Upper lobe of left lung (tissue), 6 donors: ENCODE measurements at places on chromosomes 6 and 20.
A peak's percentile ranks its signal among the peaks of the same experiment; 100 is the strongest.

DNA sequence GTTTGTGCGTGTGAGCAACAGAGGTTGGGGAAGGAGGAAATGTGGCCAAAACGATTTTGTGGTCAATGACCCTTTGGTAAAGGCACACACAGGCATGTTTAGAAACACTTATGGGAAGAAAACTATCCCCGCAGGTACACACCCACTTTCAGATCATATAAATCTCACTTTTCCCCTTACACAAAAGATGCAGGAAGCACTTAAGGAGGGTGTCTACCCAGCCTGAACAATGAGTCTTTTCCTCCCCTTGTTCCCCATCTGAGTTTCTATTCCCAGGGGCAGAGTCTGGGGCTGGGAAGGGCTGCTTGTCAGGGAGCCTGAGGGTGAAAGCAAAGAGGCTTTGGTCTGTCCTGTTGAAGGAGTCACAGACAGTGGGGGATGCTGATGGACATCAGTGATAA is 193.2 kb upstream of the SALL4 start:
- no peaks in the 10 kb centered on the region for H3K4me1 ChIP-seq
- DNase-seq = no peak
- no peak overlapping the region for H3K27ac ChIP-seq
- H3K27me3 ChIP-seq = no peaks in the 10 kb centered on the region
- no peak overlapping the region for H3K4me3 ChIP-seq
- H3K36me3 ChIP-seq = no peaks in the 10 kb centered on the region

- H3K36me3 ChIP-seq = no peaks in the 10 kb centered on the region
- H3K4me3 ChIP-seq = no peak overlapping the region
- H3K4me1 ChIP-seq = no peaks in the 10 kb centered on the region
- no peak overlapping the region for H3K27ac ChIP-seq
- H3K27me3 ChIP-seq = no peaks in the 10 kb centered on the region
- DNase-seq = no peak
These were observed 74.7 kb downstream of the SOBP start for GRCh38 chr6:107564589-107564951.

- peak overlapping the region; percentile 43 for H3K27ac ChIP-seq
- no peaks in the 10 kb centered on the region for H3K36me3 ChIP-seq
- no peaks in the 10 kb centered on the region for H3K4me1 ChIP-seq
- H3K4me3 ChIP-seq = no peak overlapping the region
- DNase-seq = peak; percentile 35
These were observed 61.5 kb upstream of the FNDC1 start for GRCh38 chr6:159107451-159108260.

DNA sequence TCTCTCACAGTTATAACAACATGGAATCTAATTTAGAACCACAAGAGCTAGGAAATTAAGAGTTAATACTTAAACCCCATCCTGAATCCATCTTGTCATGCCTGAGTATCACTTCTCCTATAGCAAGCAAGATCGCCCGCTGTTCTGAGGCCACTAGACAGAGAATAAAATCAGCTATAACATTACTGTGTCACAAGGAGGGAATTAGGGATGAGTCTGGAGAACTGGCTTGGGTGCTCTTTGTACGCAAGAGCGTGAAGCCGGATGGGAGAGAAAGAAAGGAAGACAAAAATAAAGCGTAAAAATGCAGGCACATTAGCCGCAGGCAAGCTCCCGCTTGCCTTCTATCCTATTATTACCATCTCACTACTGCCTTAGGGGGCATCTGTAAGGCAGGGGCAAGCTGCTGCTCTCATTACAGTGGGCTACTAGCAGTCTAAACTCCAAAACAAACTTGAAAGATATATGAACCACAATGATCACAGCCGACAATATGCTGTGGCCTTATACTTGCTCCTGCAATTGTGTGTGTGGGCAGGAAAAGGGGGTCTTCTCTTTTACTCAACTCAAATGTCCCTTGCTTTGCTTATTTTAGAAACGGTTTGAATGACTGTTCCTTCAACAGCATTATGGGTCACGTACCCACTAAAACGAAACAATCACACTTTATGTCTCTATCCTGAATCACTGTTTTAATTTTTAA is 81.9 kb downstream of the GJA10 start:
- H3K27ac ChIP-seq = no peak overlapping the region
- no peaks in the 10 kb centered on the region for H3K27me3 ChIP-seq
- DNase-seq = no peak
- no peaks in the 10 kb centered on the region for H3K36me3 ChIP-seq
- no peaks in the 10 kb centered on the region for H3K4me1 ChIP-seq

GRCh38 chr6:169811521-169812256 is 60.3 kb downstream of the ERMARD start:
- no peaks in the 10 kb centered on the region for H3K4me1 ChIP-seq
- no peaks in the 10 kb centered on the region for H3K27me3 ChIP-seq
- no peak overlapping the region for H3K27ac ChIP-seq

DNA sequence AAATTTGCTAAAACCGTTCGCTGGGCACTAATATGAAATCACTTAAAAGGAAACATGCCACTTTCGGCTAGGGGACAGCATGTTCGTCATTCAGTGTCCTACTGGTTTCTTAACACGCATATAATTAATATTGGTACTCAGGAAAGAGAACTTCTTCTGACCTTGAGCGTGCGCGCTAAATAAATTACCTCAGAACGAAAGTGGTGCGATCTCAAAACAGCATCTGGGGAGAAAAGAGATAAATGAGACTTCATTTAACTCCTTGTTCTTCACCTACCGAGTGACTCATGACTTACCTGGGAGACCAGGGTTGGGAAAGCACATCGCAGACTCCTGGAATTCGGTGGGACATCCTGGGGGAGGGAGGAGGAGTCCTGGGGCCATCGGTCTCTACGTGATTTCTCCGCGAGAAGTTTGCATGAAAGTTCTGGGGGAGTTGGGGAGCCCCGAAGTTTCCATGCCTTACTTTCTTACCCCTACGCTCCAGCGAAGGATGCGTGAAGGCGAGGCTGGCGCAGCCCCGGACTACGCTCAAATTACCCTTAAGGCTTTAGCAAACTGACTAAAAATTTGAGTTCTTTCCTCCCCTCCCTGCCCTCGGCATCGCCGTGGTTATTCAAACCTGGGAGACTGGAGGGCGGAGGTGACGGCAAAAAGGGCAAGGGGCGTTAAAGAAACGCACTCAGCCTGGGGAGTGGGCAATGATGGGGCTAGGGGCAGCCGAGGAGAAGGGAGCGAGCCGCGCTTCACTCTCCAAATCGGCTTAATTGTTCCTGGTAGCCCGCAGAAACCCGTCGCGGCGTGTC is 1.1 kb upstream of the BEND6 start:
- no peak for DNase-seq
- no peaks in the 10 kb centered on the region for H3K27me3 ChIP-seq
- H3K27ac ChIP-seq = no peak overlapping the region
- peaks cover 18% of the 10 kb centered on the region for H3K4me1 ChIP-seq
- no peaks in the 10 kb centered on the region for H3K36me3 ChIP-seq

- H3K4me1 ChIP-seq = peaks cover 27% of the 10 kb centered on the region
- no peak overlapping the region for H3K27ac ChIP-seq
- no peaks in the 10 kb centered on the region for H3K36me3 ChIP-seq
- H3K4me3 ChIP-seq = no peak overlapping the region
- peak; percentile 71 for DNase-seq
- no peaks in the 10 kb centered on the region for H3K27me3 ChIP-seq
These were observed 1.7 kb upstream of the MYO6 start for GRCh38 chr6:75747152-75747992.

- H3K4me3 ChIP-seq = no peak overlapping the region
- no peak for DNase-seq
- peaks cover 26% of the 10 kb centered on the region for H3K4me1 ChIP-seq
- H3K27ac ChIP-seq = no peak overlapping the region
- no peaks in the 10 kb centered on the region for H3K27me3 ChIP-seq
These were observed 79.3 kb downstream of the TCP11 start for GRCh38 chr6:35061651-35062410.

- peaks cover 23% of the 10 kb centered on the region for H3K4me1 ChIP-seq
- H3K27ac ChIP-seq = peak overlapping the region; percentile 18
- DNase-seq = peak; percentile 25
- no peak overlapping the region for H3K4me3 ChIP-seq
These were observed 3.4 kb upstream of the FAM110A start for GRCh38 chr20:830011-830521.

DNA sequence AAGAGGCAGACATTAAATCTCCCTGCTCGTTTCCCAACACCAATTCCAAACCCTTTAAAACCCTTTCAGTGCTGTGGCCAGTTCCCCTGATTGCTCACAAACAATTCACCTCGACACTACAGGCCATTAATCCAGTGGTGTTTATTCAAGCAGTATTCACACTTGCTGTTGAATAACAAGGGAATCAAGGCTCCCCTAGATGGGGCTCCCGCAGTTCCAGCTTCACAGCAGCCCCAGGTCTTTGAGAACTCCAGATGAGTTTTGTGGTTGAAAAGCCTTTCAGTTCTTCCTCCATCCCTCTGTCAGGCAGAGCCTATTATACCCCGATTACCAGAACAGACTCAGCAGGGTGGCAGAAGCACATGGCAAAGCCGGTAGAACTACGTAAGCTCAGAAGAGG is 36.2 kb downstream of the JAG1 start:
- H3K27me3 ChIP-seq = no peaks in the 10 kb centered on the region
- H3K4me3 ChIP-seq = no peak overlapping the region
- no peak for DNase-seq
- peak overlapping the region; percentile 45 for H3K27ac ChIP-seq
- H3K4me1 ChIP-seq = peaks cover 13% of the 10 kb centered on the region

DNA sequence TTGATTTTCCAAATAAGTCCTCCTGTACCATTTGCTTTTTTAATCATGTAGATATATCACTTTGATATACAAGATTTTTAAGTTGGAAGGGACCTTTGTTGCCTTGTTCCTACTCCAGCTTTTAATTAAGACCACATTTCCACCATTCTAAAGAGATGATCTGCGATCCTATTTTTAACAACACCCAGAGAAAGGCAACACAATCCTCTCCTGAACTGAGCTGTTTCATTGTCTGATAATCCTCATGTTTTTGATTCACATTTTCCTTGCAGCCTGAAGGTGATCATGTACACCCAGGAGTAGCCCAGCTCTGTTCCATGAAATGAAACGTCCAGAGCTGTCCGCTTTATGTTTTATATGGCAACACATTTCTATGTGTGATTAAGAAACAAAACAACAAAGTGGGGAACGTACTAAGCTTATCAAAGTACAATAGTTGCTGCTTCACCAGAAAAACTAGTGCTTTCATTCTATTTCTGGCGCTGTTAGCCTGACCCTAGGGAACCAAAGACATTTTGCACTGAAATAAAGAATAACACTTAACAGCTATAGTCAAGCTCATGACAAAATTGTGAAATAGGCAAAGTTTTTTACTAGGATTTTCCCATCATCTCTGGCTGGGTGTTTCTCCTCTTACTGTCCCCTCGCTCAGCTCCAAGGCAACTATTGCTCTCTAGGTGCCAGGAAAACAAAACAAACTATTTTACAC is 22.6 kb upstream of the TRAF3IP2 start:
- H3K36me3 ChIP-seq = no peaks in the 10 kb centered on the region
- no peak overlapping the region for H3K27ac ChIP-seq
- H3K4me3 ChIP-seq = no peak overlapping the region
- H3K27me3 ChIP-seq = no peaks in the 10 kb centered on the region
- DNase-seq = no peak

DNA sequence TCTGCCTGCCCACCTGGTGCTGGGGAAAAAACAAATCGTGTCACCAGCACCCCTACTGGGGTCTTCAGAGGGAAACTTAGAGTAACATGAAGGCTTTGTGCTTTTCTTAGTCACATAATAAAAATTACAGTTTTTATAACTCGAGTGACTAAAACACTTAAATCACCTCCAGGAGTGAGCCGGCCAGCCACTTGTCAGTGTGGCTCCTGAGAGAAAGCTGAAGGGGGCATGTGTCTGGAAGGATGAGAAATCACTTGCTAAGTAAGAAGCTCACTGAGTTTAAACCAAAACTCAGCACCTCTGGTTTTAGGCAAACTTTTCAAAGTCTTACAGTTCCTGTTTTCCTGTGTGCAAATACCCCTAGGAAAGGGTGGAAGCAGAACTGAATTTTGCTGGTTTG is 372.2 kb downstream of the CDH26 start:
- no peaks in the 10 kb centered on the region for H3K4me1 ChIP-seq
- no peaks in the 10 kb centered on the region for H3K36me3 ChIP-seq
- no peak overlapping the region for H3K27ac ChIP-seq
- no peak overlapping the region for H3K4me3 ChIP-seq
- no peak for DNase-seq
- no peaks in the 10 kb centered on the region for H3K27me3 ChIP-seq

- no peak for DNase-seq
- no peaks in the 10 kb centered on the region for H3K27me3 ChIP-seq
- H3K4me3 ChIP-seq = no peak overlapping the region
- no peak overlapping the region for H3K27ac ChIP-seq
These were observed 139.1 kb downstream of the GMPR start for GRCh38 chr6:16377470-16377869.

DNA sequence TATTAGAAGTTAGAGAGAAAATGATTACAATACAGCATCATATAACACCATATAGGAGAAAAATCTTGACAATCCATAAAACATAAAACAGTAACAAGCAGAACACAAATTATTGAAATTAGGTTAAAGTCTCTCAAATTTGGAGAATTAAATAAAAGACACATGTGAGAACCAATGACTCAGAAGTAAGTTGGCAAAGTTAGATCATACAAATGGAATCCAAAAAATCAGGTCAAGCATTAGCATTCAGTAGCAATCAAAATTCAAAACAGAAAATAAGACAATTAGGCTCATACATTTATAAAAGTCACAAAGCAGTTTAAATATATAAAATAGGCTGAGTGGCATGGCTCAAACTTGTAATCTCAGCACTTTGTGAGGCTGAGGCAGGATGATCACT is 775.6 kb downstream of the PHF3 start:
- no peaks in the 10 kb centered on the region for H3K36me3 ChIP-seq
- DNase-seq = no peak
- no peaks in the 10 kb centered on the region for H3K27me3 ChIP-seq
- no peak overlapping the region for H3K27ac ChIP-seq
- no peak overlapping the region for H3K4me3 ChIP-seq
- no peaks in the 10 kb centered on the region for H3K4me1 ChIP-seq

GRCh38 chr20:4322499-4322898 is 307.1 kb upstream of the RNF24 start:
- H3K4me3 ChIP-seq = no peak overlapping the region
- DNase-seq = no peak

DNA sequence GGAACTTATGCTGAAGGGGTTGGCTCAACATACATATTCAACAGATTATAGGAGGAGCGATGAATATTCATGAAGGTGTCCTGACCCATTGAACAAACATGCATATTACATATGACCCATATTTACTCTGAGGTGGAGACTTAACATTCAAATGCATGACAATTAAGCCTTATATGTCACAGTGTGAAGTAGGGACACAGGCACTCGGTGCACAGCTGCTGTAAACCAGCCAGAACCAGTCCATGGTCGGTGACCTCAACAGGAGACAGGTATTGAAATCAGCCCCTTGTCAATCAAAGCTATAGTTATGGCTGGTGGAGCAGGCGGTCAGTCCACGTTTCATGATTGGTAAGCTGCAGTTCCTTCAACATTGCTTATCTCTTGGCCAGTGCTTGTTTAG is 347.3 kb downstream of the THBS2 start:
- H3K4me1 ChIP-seq = no peaks in the 10 kb centered on the region
- DNase-seq = no peak
- H3K27ac ChIP-seq = no peak overlapping the region
- no peaks in the 10 kb centered on the region for H3K27me3 ChIP-seq
- no peaks in the 10 kb centered on the region for H3K36me3 ChIP-seq
